HCT116 (cell line): ENCODE measurements at places on chromosomes 4 and X. TPM values are rescaled to one million over a fixed set of nuclear protein-coding genes. Genes with fewer than 3 reads are reported as not detected.

The CYTL1 gene
- total RNA-seq, result not detected

The PASD1 gene
- total RNA-seq, result not detected

The MAGEB3 gene
- not detected for total RNA-seq

The ARHGAP6 gene
- 0.10 TPM for total RNA-seq

The RAB40AL gene
- 0.84 TPM for total RNA-seq

The TKTL2 gene
- not detected for total RNA-seq

The DNASE1L1 gene
- total RNA-seq, result 16.5 TPM

The SMIM10L2A gene
- total RNA-seq, result 1.5 TPM

The SPCS3 gene
- total RNA-seq, result 135 TPM

DNA sequence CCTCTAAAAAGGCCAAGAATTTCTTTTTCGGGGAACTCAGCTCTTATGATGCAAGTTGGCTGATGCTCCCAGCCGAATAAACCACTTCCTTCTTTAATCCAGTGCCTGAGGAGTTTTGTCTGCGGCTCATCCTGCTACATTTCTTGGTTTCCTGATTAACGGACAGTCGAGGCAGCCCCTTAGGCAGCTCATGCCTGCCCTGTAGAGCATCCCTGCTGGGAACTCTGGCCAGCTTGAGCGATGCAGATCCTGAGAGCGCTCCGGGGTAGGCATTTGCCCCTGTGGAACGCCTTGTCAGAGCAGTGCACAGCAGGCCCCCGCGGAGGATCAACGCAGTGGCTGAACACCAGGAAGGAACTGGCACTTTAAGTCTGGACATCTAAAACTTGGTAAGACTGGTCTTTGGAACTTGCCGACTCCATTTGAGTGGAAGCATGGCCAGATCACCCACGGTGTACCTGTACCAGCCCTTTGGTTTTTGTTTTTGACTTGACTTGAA is 3.1 kb downstream of the CT45A10 start:
- DNase-seq, result no peak

- no peak for DNase-seq
Measured at GRCh38 chr4:16717266-16717970, 181.0 kb downstream of the LDB2 start.

DNA sequence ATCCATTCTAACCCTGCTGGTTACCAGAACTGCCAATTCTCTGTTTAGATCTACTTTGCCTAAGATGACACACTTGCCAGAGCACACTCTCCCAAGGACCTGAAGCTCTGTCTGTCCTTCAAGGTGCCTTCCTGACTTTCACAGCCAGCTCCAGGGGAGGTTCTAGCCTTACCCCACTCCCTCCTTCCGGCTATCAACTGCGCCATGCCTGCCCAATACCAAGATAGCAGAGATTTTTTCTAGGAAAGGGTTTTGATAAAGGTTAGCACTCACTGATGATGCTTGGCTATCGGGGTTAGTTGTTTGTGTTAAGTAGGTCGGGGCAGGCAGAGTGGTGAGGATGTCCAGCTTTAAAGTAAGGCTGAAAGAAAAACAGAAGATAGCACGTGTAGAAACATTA is 14.3 kb downstream of the ALPK1 start:
- no peak for DNase-seq

DNA sequence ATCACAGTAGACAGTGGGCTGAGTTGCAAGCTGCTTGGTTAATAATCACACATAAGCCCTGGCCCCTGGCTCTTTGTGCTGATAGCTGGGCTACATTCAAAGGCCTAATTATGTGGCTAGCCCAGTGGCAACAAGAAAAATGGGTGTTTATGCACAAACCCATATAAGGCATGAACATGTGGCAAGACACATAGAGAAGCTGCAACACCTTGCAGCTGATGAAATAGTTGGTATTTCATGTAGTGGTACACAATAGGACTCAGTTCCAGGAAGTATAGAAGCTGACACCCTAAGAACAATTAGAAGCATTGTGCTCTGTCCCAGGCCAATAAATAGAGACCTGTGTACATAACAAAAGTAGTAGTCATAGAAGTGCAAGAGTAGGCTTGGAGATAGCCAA is 14.6 kb upstream of the ZNF630 start:
- peak; percentile 8 for DNase-seq

GRCh38 chrX:77446029-77446585 is 1.1 kb upstream of the FGF16 start:
- no peak for DNase-seq

DNA sequence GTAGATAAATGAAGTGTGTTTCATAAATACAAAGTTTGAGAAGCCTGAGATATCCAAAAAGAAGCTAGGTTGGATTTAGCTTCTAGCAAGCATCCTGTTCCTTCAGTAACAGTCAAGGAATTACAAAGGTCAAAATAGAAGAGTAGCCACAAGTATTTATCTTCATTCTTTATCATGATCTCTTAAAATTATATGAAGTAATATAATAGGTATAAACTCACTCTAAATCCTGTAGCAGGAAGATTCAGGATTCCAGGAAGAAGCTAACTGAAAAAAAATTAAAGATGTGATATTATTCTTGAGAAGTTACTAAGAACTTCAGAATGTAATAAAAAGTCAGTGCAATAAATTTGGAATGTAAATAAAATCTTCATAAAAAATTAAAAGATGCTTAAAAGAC is 31.1 kb upstream of the RXFP1 start:
- DNase-seq, result no peak

GRCh38 chr4:4923201-4923600 is 63.7 kb downstream of the MSX1 start:
- no peak for DNase-seq

GRCh38 chr4:88661739-88662138 is 35.9 kb downstream of the NAP1L5 start:
- no peak for DNase-seq

DNA sequence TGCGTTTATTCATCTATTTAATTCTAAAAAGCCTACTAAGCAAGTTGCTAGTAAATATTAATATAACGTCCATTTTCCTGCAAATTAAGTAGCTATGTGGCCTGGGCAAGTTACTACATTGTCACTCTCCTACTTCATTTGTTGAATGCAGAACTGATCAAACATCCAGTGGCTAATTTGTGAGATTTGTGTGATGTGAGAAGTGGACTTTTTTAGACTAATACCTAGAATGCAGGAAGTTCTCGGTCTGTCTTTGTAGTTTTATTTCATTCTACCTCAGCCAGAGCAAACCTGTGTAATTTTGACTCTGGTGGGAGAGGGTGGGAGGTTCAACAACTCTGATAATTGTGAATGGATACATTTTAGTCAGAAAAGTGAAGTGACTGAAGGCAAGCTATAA is 840 bp downstream of the GUF1 start:
- no peak for DNase-seq

- DNase-seq, result no peak
Measured at GRCh38 chr4:130955520-130955919, 1859.6 kb downstream of the C4orf33 start.

DNA sequence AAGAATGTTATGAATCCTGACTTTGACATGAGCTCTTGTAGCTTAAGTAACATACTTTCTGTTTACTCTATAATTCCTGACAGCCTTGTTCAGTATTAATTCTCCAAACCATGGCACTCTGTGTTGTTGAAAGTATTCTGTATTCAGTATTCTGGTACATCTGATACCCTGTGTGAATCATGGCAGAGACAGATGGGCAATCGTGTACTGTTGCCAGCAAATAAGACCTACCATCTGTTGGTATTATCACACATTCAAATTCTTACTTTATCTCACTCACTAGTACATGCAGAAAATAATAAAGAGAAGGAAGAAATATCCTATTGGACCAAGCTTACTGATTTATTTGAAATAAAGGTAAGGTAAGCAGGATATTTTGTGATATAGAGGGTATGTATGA is 7.9 kb downstream of the MBTPS2 start:
- DNase-seq, result no peak

- DNase-seq, result no peak
Measured at GRCh38 chr4:154502111-154502510, 10.5 kb upstream of the DCHS2 start.

DNA sequence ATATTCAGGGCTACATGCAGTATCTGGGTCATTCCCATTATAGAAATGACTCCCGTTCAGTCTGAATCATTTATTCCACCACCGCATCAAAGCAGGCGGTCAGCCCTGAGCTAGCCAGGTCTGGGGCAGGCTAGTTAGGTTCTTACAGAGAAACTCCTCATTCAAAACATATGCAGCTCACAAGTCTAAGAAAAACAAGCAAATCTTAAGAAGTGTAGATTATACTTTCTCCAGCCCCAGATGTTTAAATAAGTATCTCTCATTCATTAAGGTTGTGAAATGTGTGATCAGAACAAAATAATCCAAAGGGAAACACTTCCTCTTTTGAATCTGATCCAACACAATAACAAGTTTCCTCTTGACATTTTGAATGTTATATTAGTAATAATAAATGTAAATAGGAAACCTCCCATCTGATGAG is 441.9 kb downstream of the INPP4B start:
- DNase-seq, result peak; percentile 82
